ENCODE measurements at places on chromosomes 11 and 22. TPM values are rescaled to one million over a fixed set of nuclear protein-coding genes. Genes with fewer than 3 reads are reported as not detected.

MS4A2 gene
- not detected for total RNA-seq

NEFH gene
- 0.17 TPM for total RNA-seq

USP2 gene
- 2.3 TPM for total RNA-seq

SYTL2 gene
- 39.8 TPM for total RNA-seq

WNT11 gene
- 0.51 TPM for total RNA-seq

All from fibroblast of lung (primary cell).